ENCODE measurements at places on chromosomes 12 and 14. TPM values are rescaled to one million over a fixed set of nuclear protein-coding genes. Genes with fewer than 3 reads are reported as not detected.

DNA sequence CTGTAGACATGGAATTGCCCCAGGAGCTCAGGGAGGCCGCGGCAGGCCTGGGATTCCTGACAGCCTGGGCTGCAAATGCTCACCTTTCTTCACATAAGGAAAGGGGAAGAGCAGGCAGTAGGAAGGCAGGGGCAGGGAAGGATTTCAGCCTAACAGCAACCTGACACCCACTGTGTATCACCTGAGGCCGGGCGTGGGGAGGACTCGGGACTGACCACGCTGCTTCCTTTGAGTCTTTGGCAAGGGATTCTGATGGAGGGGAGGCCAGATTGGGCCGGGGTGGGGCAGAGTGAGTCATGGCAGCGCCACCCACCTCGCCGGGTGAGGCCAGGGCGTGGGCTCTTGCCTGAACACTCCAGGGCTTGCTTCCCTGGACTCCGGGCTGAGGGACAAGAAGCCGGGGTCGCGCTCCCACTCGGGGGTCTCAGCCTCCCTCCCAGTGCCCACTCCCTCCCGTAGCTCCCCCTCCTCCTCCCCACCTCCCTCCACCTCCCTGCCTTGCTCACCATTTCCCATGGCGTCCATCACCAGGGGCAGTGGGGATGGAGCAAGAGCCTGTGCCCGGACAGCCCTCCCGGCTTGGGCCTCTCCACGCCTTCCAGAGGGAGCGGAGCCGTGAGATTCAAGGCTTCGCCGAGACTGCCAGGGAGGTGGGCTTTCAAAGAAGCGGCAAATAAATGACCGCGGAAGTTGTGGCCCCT is 247.9 kb upstream of the RTL1 start:
- no peak for DNase-seq
- H3K4me3 ChIP-seq = no peak overlapping the region
- peaks cover 16% of the 10 kb centered on the region for H3K4me1 ChIP-seq
- peaks cover 6% of the 10 kb centered on the region for H3K27me3 ChIP-seq
- H3K27ac ChIP-seq = no peak overlapping the region

- no peak for DNase-seq
- H3K4me3 ChIP-seq = no peak overlapping the region
- no peaks in the 10 kb centered on the region for H3K27me3 ChIP-seq
- no peaks in the 10 kb centered on the region for H3K36me3 ChIP-seq
- no peaks in the 10 kb centered on the region for H3K4me1 ChIP-seq
Observed at GRCh38 chr12:101935890-101936746, 58.7 kb downstream of the DRAM1 start.

LYSET gene
- total RNA-seq = 26.9 TPM

DNA sequence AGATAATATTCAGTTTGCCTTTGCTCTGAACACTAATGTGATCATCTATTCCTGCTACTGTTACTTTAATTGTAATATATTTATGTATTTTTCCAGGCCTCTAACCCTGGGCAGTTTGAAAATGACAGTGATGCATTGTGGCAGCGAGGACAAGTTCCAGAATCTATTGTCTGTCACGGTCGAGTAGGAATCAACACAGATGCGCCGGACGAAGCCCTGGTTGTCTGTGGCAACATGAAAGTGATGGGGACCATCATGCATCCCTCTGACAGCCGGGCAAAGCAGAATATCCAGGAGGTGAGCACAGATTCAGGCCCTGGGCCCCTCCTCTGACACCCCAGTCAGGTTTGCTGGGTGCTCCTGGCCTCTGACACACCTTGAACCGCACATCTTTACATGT is 78.5 kb downstream of the MYRFL start:
- H3K4me1 ChIP-seq = no peaks in the 10 kb centered on the region
- no peaks in the 10 kb centered on the region for H3K27me3 ChIP-seq
- no peak for DNase-seq
- H3K27ac ChIP-seq = no peak overlapping the region
- no peaks in the 10 kb centered on the region for H3K36me3 ChIP-seq
- no peak overlapping the region for H3K4me3 ChIP-seq

DNA sequence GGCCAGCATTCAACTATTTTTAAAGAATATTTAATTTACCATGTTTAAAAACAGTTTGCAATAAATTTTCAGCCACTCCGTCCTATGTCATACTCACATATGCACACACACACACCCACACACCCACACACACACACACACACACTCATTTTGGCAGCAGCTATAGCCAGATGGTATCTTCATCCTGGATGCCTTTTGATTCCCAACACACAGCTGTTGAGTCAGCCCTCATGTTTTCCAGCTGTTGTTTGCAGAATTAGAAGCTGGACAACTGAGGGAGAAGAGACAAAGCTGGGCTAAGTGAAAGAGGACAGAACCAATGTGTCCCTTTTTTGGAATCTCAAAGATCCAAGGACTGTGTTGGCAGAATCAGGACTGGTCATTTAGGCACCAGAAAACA is 80.0 kb upstream of the EGLN3 start:
- DNase-seq = no peak
- H3K27ac ChIP-seq = no peak overlapping the region
- H3K27me3 ChIP-seq = no peaks in the 10 kb centered on the region
- no peaks in the 10 kb centered on the region for H3K36me3 ChIP-seq

- H3K36me3 ChIP-seq = no peaks in the 10 kb centered on the region
- DNase-seq = no peak
- H3K4me1 ChIP-seq = no peaks in the 10 kb centered on the region
- no peak overlapping the region for H3K4me3 ChIP-seq
- no peaks in the 10 kb centered on the region for H3K27me3 ChIP-seq
- no peak overlapping the region for H3K27ac ChIP-seq
Observed at GRCh38 chr12:5661811-5662210, 229.9 kb downstream of the NTF3 start.

- no peaks in the 10 kb centered on the region for H3K36me3 ChIP-seq
- no peak for DNase-seq
- no peaks in the 10 kb centered on the region for H3K27me3 ChIP-seq
- H3K4me1 ChIP-seq = no peaks in the 10 kb centered on the region
Observed at GRCh38 chr14:69617796-69618195, 6.4 kb downstream of the SUSD6 start.

DNA sequence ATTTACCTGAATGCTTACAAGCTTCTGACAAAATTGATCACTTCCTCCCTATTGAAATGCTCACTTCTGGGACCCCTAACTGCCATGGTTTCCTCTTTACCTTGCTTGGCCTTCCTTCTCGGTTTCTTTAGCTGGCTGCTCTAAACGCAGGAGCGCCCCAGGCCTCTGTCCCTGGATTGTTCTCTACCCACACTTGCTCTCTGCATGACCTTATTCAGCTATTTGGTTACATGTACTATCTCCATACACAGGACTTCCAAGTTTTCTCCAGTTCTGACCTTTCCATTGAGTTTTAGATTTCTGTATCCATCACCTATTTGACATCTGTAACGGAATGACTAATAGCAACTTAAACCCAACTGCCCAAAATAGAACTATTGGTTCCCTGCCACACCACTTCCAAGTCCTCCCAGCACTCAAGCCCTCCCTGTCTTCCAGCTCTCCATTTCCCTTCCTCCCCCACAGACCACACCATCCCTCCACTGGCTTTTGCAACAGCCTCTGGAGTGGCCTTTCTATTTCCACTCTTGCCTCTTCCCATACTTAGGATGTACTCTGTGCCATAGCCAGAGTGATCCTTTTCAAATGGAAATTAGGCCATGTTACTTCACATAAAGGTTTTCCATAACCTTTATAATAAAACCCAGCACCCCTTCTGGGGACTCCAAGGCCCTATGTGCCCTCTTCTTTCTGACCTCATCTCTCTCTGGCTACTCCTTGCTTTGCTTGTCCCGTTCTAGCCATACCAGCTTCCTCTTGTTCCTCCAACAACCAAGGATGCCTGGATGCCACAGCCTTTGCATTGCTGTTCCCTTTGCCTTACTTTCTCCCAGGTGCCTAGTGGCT is 202.2 kb downstream of the AEBP2 start:
- no peak overlapping the region for H3K27ac ChIP-seq
- no peak overlapping the region for H3K4me3 ChIP-seq
- no peaks in the 10 kb centered on the region for H3K27me3 ChIP-seq
- no peaks in the 10 kb centered on the region for H3K36me3 ChIP-seq
- DNase-seq = no peak

DNA sequence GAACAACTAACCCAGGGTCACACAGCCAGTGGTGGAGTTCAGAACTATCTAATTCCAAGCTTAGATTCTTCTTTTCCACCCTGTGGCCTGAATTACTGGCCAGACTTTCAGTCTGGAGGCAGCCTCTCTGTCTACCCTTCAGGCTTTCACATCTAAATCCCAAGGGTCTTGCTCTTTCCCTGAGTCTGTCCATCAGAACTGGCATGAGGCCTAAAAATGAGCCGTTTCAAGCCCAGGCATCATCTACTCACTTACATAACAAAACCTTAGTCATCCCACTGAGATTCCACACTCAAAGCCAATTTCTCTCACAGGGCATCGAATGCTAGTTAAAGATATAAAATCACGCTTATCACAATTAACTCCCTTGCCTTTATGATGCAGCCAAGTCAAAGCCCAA is 1.3 kb upstream of the PTGDR start:
- H3K36me3 ChIP-seq = no peaks in the 10 kb centered on the region
- H3K4me3 ChIP-seq = no peak overlapping the region
- DNase-seq = no peak

DNA sequence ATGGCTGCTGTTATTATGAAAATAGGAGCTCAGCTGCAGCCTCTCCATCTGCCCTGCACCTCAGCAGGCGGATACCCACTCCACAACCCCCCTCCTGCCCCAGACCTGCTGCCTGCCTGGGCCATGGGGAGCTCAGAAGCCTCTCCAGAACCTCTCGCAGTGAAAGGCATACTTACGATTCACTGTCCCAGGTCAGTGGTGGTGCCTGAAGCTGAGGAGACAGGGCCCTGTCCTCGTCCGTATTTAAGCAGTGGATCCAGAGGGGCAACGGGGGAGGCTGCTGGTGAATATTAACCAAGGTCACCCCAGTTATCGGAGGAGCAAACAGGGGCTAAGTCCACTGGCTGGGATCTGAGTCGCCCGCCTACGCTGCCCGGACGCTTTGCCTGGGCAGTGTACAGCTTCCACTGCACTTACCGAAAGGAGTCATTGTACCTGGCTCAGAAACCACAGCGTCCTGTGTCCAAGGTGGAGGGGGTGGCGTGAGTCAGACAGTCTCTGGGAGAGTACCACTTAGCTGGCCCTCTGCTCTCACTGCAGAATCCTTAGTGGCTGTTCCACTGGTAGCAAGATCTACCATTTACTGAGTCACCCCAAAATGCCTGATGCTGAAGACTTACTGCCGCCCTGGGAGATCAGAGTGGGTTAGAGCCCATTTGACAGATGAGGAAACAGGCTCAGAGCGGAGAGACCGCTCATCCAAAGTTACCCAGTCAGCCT is at the start of gene SERPINA1:
TSS of gene SERPINA1 (minus strand) at position 219 of the 720 bp plus-strand sequence. CDS start 5,365 bp downstream, outside the sequence.
- H3K4me1 ChIP-seq = peaks cover under 1% of the 10 kb centered on the region
- no peak for DNase-seq
- H3K36me3 ChIP-seq = no peaks in the 10 kb centered on the region
- no peak within 1 kb of the TSS for H3K27ac ChIP-seq
- no peak within 1 kb of the TSS for H3K4me3 ChIP-seq
- H3K27me3 ChIP-seq = no peaks in the 10 kb centered on the region

DNA sequence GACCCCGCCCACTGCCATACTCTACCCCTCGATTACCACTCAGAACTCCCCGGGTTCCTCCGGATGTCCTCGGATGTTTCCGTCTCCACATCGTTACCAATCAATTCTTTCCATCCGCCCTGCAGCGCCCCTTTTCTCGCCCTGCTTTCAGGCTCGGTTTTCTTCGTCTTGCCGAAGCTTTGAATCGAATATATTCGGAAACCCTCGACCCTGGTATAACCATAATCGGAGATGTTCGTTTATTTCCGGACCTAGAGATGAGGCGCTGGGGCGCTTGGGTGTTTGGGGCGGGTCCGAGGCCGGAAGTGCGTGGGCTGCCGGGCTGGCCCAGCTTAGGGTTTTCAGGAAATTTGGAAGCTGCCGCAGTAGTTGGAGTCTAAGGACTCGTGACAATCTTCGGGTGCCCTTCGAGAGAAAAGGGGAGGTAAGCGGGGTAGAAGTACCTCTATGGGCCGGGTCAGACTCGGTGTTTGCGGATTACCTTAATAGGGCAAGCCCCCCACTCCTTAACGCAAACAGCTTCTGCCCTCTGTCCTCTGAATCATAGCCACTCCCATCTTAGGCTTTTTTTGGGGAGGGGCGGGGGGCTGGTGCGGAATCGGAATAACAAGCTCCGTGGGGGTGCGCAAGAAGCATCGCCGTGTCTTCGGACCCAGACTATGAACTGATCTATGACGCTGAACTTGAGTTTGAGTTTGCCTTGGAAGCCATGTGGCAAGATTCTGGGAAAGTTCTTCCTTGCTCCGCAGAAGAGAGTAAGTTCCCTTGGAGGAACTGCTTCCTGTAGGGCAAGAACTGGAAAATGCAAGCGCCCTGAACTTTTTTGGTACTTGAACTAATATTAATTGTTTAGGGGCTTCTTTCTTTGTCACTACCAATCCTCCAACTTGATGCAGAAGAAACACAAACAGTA is at the start of gene C14orf119:
TSS of gene C14orf119 (plus strand) at position 310 of the 913 bp plus-strand sequence. CDS start 2,154 bp downstream, outside the sequence.
- peaks cover 27% of the 10 kb centered on the region for H3K36me3 ChIP-seq
- peak within 1 kb of the TSS; percentile 99 for H3K27ac ChIP-seq
- no peaks in the 10 kb centered on the region for H3K4me1 ChIP-seq
- DNase-seq = no peak

FZD10 gene
- 0.60 TPM for total RNA-seq

- H3K36me3 ChIP-seq = 0 out of 2 replicates have a peak, but pooled peaks cover 6% of the 10 kb centered on the region
- no peaks in the 10 kb centered on the region for H3K27me3 ChIP-seq
- H3K4me3 ChIP-seq = peak overlapping the region; percentile 73
- DNase-seq = no peak
Observed at GRCh38 chr14:77026930-77027537, 1.5 kb downstream of the IRF2BPL start.

DLGAP5 gene
- total RNA-seq = 150 TPM

DNA sequence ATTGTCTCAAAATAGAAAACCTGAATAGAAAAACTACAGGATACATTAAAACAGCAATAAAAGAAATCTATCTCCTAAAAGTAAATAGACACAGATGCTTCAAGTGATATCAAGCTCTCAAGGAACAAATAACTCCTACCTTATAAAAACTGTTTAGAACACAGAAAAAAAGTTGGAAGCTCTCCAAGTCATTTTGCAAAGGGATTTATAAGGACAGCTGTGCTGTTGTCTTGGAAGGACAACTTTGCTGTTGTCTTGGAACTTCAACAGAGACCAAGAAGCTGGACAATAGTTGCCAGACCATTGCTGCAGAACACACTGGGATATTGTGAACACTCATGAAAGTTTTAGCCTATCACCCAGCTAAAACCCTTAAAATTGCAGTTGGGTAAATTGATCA is 780.7 kb downstream of the FLRT2 start:
- H3K4me1 ChIP-seq = no peaks in the 10 kb centered on the region
- no peaks in the 10 kb centered on the region for H3K27me3 ChIP-seq
- DNase-seq = no peak
- no peak overlapping the region for H3K4me3 ChIP-seq

DNA sequence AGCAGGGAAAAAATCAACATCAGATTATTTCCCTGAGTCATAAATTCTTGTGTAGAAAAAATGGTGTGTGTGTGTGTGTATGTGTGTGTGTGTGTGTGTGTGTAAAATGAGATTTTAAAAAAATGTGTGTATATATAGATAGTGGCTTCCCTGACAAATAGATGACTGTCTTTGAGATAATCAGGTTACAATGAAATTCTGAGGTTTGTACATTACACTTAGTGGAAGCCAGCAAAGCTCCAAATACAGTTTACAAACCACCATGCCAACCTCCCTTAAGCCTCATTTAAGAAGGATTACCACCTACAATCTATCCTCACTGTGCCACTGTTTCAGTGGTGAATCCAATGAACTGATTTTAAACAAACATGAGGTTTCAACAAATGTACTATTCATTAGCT is 93.8 kb downstream of the MED13L start:
- H3K4me3 ChIP-seq = no peak overlapping the region
- no peaks in the 10 kb centered on the region for H3K36me3 ChIP-seq
- DNase-seq = no peak
- H3K27ac ChIP-seq = no peak overlapping the region
- no peaks in the 10 kb centered on the region for H3K4me1 ChIP-seq
- H3K27me3 ChIP-seq = no peaks in the 10 kb centered on the region

AKAP6 gene
- 0.89 TPM for total RNA-seq

Measured in H1 (cell line).